Caki2 (cell line): ENCODE measurements at places on chromosomes 12 and 14. TPM values are rescaled to one million over a fixed set of nuclear protein-coding genes. Genes with fewer than 3 reads are reported as not detected.

DNA sequence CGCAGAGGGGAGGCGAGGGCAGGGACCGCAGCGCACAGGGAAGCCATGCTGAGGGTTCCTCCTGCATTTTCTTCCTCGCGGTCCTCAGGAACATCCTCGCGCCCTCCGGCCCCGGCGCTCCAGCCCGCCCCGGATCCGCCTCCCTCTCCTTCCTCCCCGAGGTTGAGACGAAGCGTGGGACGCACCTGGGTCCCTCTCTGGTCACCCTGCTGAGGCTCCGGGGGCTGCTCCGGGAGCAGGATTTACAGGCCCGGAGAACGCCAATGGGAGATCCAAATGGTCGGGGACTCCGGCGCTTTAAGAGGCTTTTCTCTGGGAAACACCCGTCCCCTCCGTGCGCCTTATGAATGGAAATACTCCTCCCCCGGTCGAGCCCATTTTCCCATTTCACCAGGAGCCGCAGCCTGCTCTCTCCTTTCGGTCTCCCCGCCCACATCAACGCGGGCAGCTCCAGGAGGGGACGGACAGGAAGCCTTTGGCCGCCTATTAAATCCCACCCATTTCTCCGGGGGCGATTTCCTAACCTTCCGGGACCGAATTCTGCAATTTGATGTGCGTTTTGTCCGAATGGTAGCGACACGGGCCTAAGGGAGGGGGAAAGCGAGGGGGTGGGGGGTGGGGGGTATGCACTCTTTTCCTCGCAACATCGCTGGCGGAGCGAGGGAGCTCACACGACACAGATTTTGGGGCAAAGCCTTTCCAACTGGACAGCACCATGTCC lies at the start of gene UNC79:
Gene UNC79, plus strand, starts transcription at position 625 of the 721 bp plus-strand sequence. Its CDS starts 91 bp downstream, at position 716.
- no peak for DNase-seq

GRCh38 chr12:19183121-19183838 lies 53.7 kb downstream of the PLEKHA5 start:
- DNase-seq = no peak

GRCh38 chr12:84874125-84874824 lies 38.3 kb downstream of the SLC6A15 start:
- DNase-seq = peak; percentile 50

DNA sequence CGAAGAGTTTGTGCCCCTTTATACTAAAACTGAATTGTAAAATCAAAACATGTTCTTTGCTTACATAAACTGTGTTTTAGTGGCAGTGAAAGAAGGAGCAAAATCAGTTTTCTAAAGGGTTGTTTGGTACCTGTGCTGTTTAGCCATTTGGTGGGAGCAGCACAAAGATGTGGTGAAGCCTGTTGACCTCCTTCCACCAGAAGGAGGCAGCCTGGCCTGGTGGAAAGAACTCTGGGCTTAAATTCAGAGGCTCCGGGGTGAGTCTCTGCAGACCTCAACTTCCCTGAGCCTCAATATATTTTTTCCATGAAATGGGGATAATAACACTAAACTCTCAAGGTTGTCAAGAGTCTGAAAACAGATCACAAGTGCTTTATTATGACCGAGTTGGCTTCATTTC lies 502.5 kb downstream of the VRK1 start:
- no peak for DNase-seq

- DNase-seq = peak; percentile 64
These were observed 105.1 kb downstream of the ZFP36L1 start for GRCh38 chr14:68687746-68688145.

GRCh38 chr12:68001486-68002466 lies 12.5 kb downstream of the IFNG-AS1 start:
- DNase-seq = peak; percentile 33

GRCh38 chr14:102645746-102646440 lies 53.4 kb downstream of the RCOR1 start:
- DNase-seq = no peak

DNA sequence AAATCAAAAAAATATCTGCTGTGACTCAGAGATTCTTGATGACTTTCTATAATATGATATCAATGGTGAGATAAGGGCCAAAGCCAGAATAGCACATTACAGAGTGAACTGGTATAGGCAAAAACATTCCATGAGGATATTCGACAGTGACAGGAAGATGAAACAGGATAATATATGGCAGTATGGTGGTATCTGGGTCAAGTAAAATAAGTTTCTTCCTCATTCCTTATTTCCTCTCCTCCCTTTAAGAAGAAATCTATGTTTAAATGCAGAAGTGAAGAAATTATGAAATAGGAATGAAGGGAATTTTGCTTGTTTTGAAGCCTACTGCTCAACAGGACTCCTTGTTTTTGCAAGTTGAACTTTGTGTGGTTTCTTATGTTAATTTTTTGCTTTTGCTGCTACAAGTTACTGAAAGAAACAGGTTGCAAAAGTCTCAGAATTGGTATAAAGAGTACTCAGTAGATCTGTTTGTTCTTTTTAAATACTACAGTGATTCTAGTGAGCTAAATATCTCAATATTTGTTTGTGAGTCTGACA lies 7.0 kb downstream of the ACSS3 start:
- DNase-seq = no peak

GRCh38 chr12:21933656-21934055 lies 7.6 kb downstream of the ABCC9 start:
- DNase-seq = no peak

DNA sequence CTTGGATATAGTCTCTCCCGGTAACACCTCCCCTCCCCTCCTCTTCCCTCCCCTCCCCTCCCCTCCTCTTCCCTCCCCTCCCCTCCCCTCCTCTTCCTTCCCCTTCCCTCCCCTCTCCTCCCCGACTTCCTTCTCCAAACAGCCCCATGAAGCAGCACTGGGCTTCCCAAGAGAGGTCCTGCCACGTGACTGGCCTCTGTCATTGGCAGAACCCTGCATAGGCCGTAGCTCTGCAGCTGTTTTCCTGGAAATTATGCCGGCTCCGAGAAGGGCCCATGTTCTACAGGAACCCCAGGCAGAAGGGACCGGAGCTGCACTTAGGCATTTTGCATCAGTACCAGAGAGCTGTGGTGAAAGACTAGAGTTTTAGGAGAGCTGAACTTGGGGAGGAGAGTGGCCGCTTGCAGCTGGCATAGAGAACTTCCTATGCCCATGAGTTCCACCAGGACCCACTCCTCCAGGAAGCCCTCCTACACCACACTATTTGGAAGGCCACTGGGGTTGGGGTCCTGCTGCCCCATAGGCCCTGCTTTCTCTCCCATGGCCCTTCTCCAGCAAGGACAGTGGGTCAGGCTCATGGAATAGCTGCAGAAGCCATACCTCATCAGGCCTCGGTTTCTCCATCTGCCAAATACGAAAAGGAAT lies 5.1 kb upstream of the TNFAIP2 start:
- no peak for DNase-seq

DNA sequence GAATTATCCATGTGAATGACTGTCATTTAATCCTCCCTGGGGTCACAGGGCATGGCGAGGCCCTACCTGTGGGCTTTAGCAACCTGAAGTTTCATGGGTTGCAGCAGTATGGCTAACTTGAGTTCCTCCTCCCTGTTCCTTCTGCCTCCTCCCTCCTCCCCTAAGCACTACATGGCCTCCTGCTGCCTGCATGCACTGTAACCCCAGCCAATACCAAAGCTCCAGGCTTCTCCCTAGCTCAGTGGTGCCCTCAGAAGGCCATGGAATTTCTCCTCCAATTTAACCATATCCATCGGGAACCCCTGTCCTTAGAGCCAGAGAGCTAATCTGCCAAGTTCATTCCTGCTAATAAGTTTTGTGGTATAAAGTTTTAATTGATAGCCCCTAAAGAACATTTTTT lies 95.1 kb downstream of the NT5DC3 start:
- no peak for DNase-seq

- peak; percentile 91 for DNase-seq
These were observed 103.4 kb upstream of the MAP1LC3B2 start for GRCh38 chr12:116455540-116456329.

DNA sequence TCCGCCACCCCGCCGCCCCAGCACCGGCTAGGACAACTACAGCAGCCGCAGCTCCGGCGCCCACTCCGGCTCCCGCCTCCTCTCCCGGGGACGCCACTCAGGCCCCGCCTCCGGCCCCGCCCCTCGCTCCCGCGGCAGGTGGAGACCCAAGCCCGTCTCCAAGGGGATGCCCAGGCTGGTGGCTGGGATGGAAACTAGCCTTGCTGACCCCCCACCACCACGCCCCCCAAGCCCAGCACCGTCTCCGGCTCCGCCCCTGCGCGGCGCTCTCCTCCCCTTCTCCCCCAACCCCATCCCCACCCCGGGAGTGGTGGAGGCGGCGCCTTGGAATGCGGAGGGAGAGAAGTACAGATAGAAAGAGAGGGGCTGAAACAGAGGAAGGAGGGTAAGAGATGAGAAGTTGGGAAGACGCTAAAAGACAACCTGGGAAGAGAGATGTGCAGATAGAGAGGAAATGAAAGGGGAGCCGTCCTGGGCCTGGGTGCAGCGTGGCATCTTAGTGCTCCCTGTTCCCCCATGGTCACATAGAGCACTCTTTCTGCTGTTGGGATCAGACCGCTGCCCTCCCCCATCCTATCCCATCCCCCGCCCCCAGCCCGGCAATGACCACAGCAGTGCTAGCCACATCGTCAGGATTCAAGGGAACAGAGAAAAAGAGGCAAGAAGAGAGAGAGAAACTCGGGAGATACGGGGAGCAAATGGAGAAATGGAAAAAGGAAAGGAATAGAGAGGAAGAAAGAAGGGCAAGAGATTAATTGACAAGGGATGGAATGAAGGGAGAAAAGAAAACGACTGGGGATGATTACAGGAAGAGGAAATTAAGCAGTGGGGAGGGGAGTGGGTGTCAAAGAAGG lies at the start of gene ITGA7:
Gene ITGA7, minus strand, starts transcription at position 64 of the 854 bp plus-strand sequence. CDS start 222 bp downstream, outside the sequence.
- DNase-seq = peak; percentile 37

DNA sequence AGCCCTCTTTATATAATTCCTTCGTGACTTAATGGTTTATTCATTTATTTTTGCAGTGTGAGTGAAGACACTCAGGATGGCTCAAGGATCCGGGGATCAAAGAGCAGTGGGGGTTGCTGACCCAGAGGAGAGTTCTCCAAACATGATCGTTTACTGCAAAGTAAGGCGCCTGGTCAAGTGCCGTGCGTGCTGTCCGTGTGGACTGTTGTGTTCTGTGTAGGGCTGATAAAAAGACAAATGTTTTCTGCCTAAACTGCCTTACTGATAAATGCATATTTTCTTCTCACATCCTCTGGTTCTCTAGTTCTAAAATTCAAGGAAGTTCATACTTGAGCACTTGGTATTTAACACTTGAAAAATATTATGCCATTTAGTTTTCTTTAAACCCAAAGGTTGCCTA lies 32.5 kb downstream of the RGS6 start:
- DNase-seq = no peak

DNA sequence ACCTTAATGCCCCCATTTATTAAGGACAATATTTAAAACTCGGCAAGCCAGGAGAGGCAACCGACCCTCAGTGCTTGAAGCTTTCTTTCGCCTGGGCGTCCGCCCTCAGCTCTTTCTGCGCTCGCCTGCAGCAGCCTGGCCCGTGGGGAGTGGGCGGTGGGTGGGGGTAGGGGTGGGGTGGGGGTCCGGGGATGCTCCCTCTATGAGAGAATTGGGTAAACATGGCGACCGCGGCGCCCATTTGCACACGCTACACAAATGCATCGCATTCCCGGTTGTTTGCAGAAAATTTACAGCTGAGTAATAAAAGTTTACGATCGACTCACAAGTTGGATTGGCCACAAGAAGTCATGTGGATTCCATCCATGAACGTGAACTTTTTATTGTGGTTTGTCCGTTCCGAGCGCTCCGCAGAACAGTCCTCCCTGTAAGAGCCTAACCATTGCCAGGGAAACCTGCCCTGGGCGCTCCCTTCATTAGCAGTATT lies 7.7 kb downstream of the HOXC8 start:
- DNase-seq = peak; percentile 70

DNA sequence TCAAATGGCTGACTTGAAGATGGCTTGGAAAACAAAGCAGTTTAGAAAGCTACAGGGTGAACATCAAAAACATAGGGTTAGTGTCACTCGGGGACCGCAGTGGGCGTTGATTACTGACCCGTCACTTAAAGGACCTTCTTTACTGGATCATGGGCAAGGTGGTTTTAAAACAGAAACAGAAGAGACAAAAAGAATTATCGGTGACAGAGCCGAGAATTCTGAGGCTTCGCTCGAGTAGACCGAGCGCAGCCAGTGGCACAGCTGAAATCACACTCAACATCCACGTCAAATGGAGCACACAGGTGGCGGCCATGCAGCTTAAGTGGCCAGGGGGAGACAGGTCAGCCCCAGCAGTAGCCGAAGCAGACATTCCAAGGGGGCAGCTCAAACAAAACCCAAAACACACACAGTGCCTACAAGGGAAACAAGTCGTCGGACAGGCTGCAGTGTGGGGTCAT lies 17.3 kb downstream of the SNRNP35 start:
- no peak for DNase-seq

DNA sequence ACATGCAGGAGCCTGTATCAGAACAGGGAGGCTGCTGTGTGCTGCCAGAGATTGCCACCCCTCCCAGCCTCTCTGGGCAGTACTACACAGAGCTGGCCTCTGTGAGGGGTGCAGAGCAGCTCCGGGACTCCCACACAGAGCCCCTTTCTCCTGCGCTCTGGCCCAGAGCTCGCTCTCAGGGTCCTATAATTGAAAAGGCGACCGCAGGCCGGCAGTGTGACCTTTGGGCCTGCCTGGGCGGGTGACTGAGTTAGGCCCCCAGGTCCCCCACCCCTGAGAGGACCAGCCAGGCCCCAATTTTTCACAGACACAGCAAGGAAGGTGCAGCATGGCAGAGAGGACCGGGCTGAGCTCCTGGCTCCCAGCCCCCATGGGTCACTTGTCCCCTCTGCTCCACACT lies 136.4 kb downstream of the ZFP36L1 start:
- no peak for DNase-seq

GRCh38 chr14:90487462-90487861 lies 90.6 kb downstream of the CALM1 start:
- no peak for DNase-seq

DNA sequence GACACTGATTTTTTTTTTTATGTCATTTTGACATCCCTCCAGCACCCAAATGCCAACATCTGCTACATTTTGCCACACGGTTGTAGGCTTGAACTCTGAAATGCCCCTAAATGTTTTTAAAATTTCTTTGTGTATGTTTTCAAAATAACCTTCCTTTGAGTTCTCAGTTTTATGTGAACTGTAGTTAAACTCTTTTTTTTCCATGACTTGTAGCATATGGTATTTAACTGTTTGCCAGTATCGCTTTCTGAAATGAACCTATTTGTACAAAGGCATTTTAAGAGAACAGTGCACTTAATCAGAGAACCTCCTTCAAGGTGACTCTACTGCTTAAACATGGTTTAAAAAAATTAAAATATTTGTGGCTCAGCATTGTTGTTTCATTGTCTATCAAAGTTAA lies 61.5 kb downstream of the PDE3A start:
- DNase-seq = no peak

GRCh38 chr12:124564232-124564958 lies 3.0 kb downstream of the NCOR2 start:
- DNase-seq = no peak

GRCh38 chr12:116376354-116377193 lies 99.1 kb upstream of the MED13L start:
- DNase-seq = no peak

- peak; percentile 38 for DNase-seq
These were observed 89.3 kb upstream of the RFX4 start for GRCh38 chr12:106493531-106493930.

The LRFN5 gene
- total RNA-seq = not detected in 2 replicates

The CCDC197 gene
- total RNA-seq = not detected in 2 replicates

The TRIM9 gene
- 0.41 and 2.3 TPM in 2 replicates for total RNA-seq

The FAM90A1 gene
- total RNA-seq = 1.5 TPM in 1 of 2 replicates, not detected in the other

The B4GALNT1 gene
- 64.3 and 66.6 TPM in 2 replicates for total RNA-seq

The TMEM119 gene
- total RNA-seq = not detected in 2 replicates

The CLEC14A gene
- total RNA-seq = not detected in 2 replicates

The SELPLG gene
- total RNA-seq = not detected in 2 replicates

The TCL1A gene
- not detected in 2 replicates for total RNA-seq

The TMEM132C gene
- not detected in 2 replicates for total RNA-seq

The LYZ gene
- not detected in 2 replicates for total RNA-seq

The SLC5A8 gene
- total RNA-seq = not detected in 2 replicates

The TSPAN19 gene
- total RNA-seq = not detected in 2 replicates

The TUBA1B gene
- total RNA-seq = 3,617 and 4,414 TPM in 2 replicates
